AML-193 (cell line): ENCODE measurements at places on chromosomes 5 and 9.

DNA sequence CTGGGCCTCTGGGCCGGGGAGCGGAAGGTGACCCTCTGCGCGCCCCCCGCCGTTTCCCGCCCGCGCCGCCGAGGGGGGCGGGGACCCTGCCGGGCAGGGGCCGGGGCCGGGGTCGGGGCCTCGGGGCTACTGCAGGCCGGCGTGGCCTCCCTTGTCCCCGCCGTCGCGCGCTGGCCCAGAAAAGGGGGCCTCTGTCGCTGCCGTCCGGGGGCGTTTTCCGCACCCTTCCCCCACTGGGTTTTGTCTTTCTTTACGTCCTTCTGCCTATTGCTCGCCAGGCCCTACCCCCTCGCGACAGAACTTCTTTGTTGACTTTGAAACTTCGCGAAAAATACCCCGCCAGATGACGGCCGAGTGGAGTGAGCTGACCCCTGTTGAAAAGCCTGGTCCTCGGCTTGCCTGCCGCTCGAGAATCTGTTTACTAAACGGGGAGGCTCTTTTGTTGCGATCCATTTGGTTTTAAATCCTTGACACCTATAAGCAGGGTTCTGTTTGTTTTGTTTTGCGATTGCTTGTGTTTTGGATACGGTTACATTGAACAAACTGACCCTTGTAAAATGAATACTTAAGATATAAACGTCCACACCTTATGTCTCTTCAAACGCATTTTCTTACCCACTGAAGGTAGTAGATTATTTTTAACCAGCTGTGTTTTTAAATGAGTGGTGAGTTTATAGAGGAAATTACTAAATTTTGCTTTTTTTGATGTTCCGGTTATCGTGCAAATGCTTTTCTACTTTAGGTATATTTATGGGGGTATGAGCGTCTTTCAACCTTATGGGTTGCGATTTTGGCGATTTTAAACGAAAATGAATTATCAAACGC is 765 bp downstream of the MARCHF6 start:
- DNase-seq: peak; percentile 25

- no peak for DNase-seq
Observed at GRCh38 chr9:79824265-79824664, 252.5 kb downstream of the TLE4 start.

GRCh38 chr5:110099572-110099971 is 409.8 kb downstream of the MAN2A1 start:
- DNase-seq: no peak

DNA sequence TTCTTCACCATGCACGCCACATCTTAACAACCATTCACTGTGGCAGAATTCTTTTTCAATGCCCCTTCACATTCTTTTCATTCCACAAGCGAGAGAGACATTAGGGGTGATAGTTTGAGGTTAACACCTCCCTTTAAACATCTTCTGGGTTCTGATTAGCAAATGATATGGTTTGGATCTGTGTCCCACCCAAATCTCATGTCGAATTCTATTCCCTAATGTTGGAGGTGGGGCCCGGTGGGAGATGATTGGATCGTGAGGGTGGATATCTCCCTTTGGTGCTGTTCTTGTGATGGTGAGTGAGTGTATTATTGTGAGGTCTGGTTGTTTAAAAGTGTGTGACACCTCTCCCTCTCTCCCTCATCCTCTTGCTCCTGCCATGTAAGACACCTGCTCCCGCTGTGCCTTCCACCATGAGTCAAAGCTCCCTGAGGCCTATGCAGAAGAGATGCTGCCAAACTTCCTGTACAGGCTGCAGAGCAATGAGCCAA is 46.1 kb upstream of the RAI14 start:
- no peak for DNase-seq

- DNase-seq: no peak
Observed at GRCh38 chr5:5278815-5279381, 138.8 kb downstream of the ADAMTS16 start.

DNA sequence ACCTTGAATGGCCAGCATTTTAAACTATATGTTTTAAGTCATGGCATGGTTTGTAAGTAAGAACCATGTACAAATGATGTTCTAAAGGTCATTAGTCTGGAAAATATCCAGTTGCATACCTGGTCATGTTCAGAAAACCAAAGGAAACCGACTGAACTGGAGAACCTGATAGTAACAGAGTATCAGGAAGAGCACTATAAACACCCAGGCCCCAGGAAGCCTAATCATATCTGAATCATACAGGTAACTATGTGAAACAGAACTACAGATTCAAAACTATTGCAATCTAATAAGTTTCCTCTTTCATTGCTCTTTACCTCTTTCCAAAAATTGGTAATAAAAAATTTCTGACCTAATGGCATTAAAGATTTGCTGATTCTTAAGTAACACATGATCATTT is 500.3 kb downstream of the ARHGEF28 start:
- DNase-seq: no peak

DNA sequence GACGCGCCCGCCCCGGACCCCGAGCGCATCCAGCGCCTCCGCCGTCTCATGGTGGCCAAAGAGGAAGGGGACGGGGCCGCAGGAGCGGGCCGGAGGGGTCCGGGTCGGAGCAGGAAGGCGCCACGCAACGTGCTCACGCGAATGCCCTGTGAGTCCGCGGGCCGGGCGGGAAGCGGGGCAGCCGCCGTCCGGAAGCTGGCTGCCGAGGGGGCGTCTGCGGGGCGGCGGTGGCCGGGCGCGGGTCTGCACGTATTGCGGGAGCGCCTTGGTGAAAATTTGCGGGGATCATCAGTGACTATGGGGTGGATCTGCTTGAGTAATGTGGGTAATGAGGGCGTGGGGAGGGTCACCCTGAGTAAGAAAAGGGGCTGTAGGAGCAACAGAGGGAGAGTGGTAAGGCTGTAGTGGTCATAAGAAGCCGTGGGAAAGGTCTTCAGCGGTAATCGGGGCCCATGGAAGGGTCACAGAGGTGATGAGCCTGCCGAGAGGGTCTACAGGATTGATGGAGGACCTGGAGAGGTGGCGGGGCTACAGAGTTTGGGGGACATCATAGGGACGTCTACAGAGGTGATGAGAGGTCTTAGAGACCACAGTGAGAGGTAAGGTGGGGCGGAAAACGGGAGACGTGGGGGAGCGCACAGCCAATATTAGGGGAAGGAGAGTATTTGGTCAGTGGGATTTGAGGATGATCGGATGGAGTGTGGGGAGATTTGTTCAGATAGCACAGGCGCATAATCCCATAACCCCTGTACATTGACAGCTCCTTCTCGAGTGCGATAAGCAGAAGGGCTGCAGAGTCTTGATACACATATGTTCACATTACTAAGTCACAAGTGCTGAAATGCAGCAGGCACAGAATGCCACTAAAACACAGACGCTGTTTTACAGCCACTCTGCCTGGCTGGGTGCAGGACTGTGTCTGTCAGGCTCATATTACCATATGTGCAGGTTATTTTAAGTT is 819 bp downstream of the LSM11 start:
- no peak for DNase-seq

DNA sequence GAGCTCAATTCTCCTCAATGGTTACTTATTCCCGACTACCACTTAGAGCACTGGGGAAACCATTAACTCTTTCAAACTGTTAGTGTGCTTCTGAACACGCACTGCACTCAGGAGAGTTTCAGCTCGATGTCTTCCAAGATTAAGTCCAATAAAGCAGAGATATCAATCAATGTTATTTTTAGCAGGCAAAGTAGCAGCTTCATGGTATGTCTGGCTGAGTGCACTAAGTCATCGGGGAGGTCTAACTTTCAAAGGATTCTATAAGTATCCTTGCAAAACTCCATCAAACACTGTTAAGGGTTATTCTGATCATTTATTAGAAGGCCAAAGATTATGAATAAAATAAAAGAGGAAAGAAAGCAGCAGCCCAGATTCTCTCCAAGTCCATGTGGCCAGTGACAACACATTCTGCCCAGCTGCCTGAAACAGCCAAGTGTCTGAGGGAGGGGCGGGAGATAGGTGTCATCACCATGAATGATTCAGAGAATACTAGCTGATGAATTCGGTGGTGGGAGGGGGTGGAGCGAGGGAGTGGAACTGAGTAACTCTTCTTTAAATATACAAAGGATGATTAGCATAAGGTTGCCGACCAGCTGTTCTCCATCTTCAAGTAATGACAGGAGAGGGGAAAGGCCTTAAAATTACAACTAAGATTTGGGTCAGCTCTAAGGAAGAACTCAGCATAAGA is 21.3 kb downstream of the NREP start:
- no peak for DNase-seq

DNA sequence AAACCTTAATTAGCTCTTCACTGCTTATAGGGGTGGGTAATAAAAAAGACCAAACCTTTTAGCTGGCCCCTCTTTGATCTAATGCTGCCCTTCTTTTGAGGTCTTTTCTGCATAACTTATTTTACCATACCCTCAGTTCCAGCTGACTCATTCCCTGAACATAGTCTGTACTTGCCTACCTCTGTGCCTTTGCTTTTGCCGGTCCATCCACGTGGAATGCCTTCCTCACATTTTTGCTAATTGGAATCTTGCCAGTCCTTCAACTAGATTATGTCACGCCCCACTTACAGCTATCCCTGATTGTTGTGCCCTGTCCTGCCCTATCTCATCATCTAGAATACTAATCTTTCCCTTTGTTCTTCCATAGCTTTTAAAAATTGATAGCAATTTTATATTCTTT is 44.2 kb downstream of the FAF2 start:
- DNase-seq: no peak

GRCh38 chr5:77915346-77915745 is 139.2 kb upstream of the TBCA start:
- no peak for DNase-seq

DNA sequence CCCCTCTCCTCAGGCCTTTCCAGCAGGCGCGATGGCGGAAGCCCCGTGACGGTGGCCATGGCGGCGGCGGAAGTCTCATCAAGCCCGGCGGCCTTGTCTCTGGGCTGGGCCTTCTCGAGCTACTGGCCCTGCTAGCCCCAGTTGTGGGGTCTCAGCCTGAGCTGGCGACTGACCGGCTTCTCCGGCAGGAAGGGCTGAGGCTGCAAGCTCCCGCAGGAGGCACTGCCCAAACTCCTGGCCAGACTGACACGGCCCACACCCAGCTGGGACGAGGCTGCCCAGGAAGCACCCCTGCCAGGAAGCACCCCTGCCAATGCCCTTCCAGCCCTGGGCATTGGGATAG is 88.5 kb upstream of the ANKH start:
- no peak for DNase-seq

DNA sequence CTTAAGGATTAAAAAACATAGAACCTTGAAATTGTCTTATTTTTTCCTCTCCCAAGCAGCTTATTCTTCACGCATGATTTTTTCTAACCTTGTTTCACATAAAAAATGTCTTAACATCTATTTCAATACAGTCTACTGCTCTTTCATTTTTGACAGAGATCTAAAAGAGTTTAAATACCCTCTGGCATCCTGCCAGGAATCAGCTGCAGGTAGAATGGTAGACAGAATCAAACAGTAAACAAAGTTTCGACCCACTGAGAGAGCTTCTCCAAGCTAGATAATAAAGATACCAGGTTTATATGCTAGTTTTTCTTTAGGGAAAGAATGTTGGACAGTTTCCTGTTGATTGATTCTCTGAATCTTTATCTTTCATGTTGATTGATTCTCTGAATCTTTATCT is 555.8 kb upstream of the CDH9 start:
- no peak for DNase-seq

GRCh38 chr5:59795141-59795540 is 98.4 kb downstream of the PDE4D start:
- DNase-seq: no peak

DNA sequence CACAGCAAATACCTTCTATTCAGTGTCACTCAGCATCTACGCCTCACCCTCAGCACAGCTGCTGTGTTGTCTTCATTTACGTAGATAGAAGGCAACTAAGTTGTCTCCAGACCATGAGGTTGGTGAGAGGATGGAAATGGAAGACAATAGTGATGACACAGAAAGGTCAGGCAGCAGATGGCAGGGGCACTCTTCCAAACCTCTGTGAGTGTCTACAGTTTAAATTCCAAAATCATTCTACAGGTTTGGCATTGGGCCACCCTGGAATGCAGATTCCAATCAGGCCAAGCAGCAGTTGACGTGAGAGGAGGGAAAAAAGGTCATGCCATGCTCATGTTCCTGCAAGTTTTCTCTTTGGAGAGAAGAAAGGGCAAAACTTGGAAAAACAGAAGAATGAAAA is 68.7 kb upstream of the ADAMTSL1 start:
- no peak for DNase-seq

DNA sequence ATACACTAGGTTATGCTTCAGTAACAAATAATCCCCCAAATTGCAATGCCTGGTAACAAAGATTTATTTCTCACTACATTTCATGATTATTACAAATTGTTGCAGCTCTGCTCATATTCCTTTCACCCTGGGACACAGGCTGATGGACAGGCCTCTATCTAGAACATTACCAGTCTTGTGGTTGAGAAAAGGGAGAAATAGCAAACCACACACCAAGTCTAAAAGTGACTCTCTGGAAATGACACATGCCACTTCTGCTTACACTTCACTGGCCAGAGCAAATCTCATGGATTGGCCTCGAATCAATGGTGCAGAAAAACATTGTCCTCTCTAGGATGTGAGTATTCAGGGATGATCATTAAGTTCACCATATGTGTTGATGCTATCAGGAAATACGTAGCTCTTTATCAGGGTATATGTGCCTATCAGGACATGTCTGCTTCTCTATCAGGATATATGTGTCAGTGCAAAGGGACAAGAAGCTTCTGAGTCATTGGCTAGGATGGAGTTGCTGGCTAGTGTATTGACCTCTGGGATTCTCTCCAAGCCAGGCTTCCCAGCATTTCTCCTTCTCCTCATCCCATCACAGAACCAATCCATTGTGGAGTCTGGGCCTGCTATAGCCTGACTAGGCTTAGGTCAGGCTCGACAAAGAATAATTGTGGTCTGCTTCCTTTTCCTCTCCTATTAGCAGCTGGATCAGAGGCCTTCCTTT is 91.1 kb upstream of the CEP78 start:
- DNase-seq: peak; percentile 2

DNA sequence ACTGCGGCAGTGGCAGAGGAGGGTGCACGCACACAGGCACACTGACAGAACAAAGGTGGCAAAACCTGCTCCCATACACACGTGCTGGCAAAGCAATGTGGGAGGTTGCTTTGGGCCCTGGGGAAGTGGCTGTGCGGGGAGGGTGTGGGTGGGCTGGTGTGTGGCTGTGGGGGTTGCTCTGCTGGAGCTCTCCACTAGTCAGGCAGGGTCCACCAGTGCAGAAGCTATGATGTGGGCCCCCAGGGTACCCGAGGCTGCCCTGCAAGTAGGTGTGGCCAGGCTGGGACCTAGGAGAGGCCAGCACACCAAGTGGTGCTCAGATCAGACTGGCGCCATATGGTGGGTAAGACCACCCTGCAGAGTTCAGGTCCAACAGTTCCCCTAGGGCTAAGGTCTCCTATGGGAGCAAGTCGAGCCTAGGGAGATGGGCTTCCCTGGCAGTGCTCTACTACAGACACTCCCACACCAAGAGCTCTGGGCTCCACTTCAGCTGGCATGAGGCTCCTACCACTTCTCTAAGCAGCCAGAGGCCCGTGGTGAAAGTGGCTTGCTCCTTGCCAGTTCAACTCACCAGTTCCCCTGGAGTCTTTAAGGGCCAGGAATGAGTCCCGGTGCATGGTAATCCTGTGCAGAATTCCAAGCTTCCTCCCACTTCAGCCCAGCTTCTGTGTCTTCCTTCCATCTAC is 46.2 kb upstream of the IFNE start:
- DNase-seq: no peak
